ENCODE measurements at places on chromosomes 1 and 21. TPM values are rescaled to one million over a fixed set of nuclear protein-coding genes. Genes with fewer than 3 reads are reported as not detected.

Gene FAM167B
- not detected for polyA plus RNA-seq

Gene ZBTB8A
- 0.14 TPM for polyA plus RNA-seq

Gene CATSPERE
- polyA plus RNA-seq = 0.23 TPM

Gene SHISAL2A
- 17.6 TPM for polyA plus RNA-seq

Gene CHRNB2
- polyA plus RNA-seq = 0.04 TPM

Gene PITHD1
- 73.6 TPM for polyA plus RNA-seq

Gene RIMS3
- polyA plus RNA-seq = 2.2 TPM

Gene RNF186
- not detected for polyA plus RNA-seq

Gene TGFB2
- polyA plus RNA-seq = 0.59 TPM

Gene RGS13
- polyA plus RNA-seq = 0.33 TPM

Gene RXFP4
- 0.78 TPM for polyA plus RNA-seq

Gene DNAH14
- 0.10 TPM for polyA plus RNA-seq

Gene CTTNBP2NL
- 0.76 TPM for polyA plus RNA-seq

Gene AMY1B
- polyA plus RNA-seq = not detected

Gene SH2D5
- polyA plus RNA-seq = not detected

Gene MPZ
- not detected for polyA plus RNA-seq

Gene WNT9A
- polyA plus RNA-seq = not detected

Gene ETV3L
- polyA plus RNA-seq = not detected

Gene IL22RA1
- polyA plus RNA-seq = not detected

Gene COPA
- 90.2 TPM for polyA plus RNA-seq

Gene NKAIN1
- polyA plus RNA-seq = not detected

Gene PRAMEF17
- polyA plus RNA-seq = not detected

Gene OR10Z1
- not detected for polyA plus RNA-seq

Gene CAMK2N1
- polyA plus RNA-seq = 1.6 TPM

Gene GIPC2
- not detected for polyA plus RNA-seq

Gene RGS8
- polyA plus RNA-seq = not detected

Gene CNST
- 51.6 TPM for polyA plus RNA-seq

Gene CD5L
- polyA plus RNA-seq = not detected

Gene TPTE
- polyA plus RNA-seq = not detected

Gene DDR2
- 0.43 TPM for polyA plus RNA-seq

Measured in IgD-negative memory B cell (primary cell).